IPS DF 6.9 (cell line): ENCODE measurements at places on chromosomes 11 and 22.

- DNase-seq: no peak
Measured at GRCh38 chr11:94212898-94213297, 84.3 kb downstream of the PANX1 start.

DNA sequence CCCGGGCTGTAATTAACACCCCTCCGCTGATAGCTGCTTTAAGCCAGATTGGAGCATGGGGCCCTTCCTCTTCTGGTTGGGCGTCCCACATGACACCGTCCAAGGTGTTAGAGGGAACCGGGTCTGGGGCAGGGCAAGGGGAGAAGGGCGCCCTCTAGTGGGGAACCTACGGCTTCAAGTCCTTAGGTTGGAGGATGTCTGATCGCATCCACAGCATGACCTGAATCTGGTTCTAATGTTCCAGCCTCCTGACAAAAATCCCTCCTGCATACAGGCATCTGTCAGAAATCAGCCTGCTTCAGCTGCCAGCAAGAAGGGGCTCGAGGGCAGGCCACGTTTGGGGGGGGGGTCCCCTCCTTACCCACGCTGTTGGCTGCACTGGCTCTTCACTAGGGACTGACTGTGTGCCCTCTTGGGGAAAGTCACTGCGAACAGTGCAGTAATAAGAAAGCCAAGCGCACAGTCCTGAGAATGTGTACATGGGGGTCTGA, 94.2 kb upstream of the TBCEL start:
- DNase-seq: peak; percentile 68

- DNase-seq: no peak
Measured at GRCh38 chr11:78851878-78852586, 277.4 kb upstream of the NARS2 start.

DNA sequence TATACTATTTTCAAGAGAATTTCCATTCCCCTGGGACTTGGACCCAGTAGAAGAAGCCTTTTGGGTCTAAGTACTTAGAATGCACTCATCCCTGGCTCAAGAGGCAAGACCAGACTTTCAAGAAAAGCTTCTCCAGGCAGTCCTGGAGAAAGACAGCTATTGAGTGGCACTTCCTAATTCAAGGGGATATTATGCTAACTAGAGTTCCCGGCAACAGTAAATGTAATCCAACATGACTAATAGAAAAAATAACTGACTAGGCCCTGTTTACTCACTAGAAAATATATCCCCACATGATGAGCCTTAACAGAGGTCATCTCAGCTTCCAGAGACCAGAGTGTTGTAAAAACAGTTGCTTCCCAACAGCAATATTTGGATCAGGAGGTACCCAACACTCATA, 47.2 kb upstream of the AKIP1 start:
- DNase-seq: no peak

DNA sequence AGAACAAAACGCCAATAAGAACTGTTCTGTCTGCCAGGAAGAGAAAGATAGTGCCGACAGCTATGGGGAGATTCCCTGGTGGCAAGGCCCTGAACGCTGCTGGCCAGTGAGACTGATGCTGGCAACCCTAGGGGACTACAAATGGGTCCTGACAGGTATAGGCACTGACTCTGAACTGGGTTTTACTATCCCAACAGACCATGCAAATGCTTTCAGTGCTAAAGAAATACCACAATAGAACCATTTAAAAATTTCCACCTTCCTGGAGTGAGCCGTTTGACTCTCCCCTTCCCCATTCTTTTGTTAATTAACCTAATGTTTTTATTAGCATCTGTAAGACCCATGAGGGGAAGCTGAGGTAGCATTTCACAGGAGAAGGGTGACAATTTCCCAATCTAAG, 25.7 kb downstream of the USP28 start:
- DNase-seq: peak; percentile 79

DNA sequence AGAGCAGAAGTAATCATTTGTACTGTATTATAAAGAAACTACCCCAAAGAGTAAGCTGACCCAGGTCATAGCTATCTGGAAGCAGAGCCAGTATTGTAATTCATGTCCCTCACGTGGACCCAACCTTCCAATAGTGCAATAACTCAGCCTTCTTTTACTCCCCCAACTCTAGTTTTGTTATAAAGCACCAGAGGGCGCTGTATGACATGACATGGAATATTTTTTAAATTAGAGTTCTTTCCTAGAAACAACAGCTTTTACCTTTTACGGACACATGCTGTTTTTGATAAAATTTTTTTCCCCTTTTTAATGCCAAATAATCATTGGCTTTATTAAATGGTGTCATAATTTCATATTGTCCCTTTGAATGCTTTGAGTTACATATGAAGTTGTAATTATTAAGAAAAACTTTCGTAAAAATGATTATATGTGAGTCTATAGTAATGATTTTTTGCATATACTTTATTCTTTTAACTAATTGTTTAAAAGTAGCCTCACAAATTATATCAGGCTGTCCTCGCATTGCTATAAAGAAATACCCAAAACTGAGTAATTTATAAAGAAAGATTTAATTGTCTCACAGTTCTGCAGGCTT, 76.9 kb downstream of the DKK3 start:
- DNase-seq: no peak

DNA sequence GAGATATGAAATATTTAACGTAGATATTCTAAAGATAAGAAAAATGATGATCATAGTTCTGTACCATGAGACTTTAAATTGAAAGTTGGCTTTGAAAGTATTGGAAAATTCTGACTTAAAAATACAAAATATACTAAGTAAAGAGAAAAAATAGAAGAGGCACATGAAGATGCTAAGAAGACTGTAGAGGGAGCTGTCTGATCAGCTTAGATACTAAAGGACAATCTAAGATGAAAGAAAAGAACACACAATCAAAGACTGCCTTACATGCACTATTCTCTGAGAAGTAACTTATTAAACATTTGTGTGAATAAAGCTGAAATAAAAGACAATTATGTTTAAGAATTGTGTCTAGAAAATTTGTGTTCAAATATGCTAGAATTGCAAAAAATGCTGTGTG, 55.1 kb downstream of the RBMXL2 start:
- no peak for DNase-seq

GRCh38 chr11:121365304-121365703, 72.7 kb downstream of the SC5D start:
- no peak for DNase-seq

GRCh38 chr11:5059391-5059790, at the start of gene OR52E2:
Gene OR52E2 (minus strand): TSS chr11:5059627. CDS start chr11:5059627, 0 bp downstream.
- no peak for DNase-seq

- no peak for DNase-seq
Measured at GRCh38 chr11:115676768-115677167, 172.6 kb upstream of the CADM1 start.

DNA sequence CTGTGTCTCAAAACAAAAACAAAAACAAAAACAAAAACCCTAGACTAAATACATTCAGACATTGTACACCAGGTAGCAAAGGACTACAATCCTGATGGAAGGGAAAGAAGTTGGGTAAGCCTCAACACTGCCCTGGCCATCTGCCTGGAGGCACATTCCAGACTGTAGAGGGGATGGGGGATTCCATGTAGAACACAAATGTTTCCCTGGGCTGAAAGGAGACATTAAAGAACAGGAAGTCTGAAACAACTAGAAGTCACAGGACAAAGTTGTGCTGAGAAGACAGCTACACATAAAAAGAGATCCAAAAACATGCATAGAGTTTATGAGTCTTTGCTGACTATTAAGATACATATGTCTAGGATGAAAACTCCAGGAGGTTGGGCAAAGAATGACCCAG, 83.9 kb downstream of the RRAS2 start:
- no peak for DNase-seq

DNA sequence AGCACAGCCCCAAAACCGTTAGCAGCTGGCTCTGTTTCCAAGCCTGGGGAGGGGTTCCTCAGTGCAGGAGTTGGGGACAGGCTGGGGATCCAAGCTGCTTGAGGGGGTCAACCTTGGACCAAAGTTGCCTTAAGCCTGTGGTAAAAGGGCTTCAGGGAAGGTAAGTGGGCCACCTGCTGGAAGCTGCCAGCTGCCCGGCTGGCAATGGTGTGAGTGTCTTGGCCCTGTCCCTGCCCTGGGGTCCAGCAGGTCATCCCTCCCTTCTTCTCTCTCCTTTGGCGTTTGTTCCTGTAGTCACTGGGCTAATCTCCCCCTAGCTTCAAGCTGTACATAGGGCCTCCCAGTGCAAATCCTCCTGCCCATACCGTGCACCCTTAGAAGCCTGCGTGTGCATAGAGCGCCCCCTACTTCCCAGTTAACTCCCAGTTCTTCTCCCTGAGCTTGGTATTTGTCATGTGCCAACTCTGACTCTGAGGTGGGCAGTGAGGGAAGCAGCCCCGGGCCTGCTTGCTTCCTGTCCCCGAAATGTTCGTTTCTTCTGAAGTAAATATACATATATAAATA, 4.4 kb downstream of the TMEM258 start:
- DNase-seq: peak; percentile 43

- DNase-seq: no peak
Measured at GRCh38 chr11:102410382-102410784, 42.2 kb downstream of the TMEM123 start.

GRCh38 chr11:130638624-130639023, 190.2 kb downstream of the ADAMTS15 start:
- DNase-seq: no peak

DNA sequence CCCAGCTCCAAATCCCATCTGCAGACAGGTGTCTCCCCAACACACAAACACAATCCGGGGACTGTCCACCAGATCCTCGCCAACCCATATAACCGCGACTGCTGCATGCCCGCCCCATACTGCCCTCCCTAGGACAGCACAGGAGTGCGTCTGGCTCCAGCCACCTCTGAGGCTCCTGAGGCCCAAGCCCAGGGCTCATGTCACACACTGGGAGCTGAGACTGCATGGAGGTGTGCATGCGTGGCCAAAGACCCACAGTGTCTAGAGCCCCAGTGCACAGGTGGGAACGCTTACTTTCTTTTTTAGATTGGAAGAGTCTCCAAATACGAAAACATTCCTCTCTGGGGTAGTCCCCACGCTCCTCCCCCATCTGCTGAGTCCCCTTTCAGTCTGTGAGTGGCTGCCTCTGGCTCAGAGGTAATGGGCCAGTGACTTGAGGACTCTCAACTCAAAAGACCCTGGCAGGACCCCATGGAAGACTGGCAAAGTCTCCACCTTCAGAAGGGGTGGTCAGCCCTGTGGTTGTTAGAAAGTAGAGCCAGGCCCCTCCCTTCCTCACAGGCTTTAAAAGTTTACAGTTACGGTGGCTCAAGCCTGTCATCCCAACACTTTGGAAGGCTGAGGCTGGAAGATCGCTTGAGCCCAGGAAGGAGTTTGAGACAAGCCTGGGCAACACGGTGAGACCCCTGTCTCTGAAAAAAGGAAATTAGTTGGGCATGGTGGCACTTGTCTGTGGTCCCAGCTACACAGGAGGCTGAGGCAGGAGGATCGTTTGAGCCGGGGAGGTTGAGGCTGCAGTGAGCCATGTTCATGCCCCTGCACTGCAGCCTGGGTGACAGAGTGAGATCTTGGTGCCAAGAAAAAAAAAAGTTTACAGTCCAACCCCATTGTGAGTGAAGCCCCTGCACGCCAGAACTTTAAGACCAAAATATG, 2.3 kb downstream of the CBX7 start:
- DNase-seq: no peak

DNA sequence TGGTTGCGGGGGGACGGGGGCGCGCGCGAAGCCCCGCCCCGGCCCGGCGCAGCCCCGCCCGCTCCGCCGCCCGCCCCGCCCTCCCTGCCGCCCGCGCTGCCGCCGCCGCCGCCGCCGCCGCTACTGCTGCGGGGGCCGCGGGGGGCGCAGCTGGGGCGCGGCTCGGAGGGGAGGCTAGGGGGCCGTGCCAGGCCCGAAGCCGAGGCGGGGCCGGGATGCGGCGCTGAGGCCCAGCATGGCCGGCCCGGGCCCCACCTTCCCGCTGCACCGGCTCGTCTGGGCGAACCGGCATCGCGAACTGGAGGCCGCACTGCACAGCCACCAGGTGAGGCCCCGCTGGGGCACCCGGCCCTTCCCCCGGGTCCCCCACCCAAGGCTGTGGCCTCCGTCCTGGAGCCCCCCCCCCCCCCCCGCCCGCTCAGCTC, at the start of gene ANKRD13D:
TSS of gene ANKRD13D (plus strand) at position 78 of the 425 bp plus-strand sequence. CDS start at position 236, 158 bp downstream.
- no peak for DNase-seq

GRCh38 chr22:29142116-29142515, 63.6 kb upstream of the EMID1 start:
- no peak for DNase-seq

GRCh38 chr11:20342347-20343141, 21.0 kb upstream of the HTATIP2 start:
- DNase-seq: peak; percentile 43

DNA sequence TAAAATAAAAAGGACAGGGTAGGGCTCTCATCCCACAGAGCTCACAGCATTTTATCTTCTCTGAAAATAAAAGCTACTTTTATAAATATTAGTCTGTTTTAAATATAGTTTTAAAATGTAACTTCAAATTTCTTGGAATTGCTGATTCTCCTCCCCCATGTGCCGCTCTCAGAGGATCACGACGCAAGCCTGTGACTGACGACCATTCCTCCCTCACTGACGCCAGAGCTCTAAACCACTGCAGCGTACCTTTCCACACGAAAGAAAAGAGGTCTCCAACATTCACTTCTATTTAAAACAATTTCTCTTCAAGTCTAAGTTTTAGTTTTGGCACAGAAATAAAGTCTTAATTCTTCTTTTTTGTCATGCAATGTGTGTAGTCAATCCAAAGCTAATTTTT, 9.3 kb downstream of the TOLLIP start:
- no peak for DNase-seq

GRCh38 chr11:134578807-134579723, 167.0 kb upstream of the B3GAT1 start:
- no peak for DNase-seq
